ENCODE measurements at places on chromosomes 7 and 10.

- no peak for DNase-seq
Measured at GRCh38 chr10:92124020-92124419, 166.9 kb downstream of the CPEB3 start.

GRCh38 chr7:140165422-140165821 lies 11.4 kb downstream of the KDM7A start:
- DNase-seq = no peak

- DNase-seq = no peak
Measured at GRCh38 chr7:46029111-46029704, 108.1 kb upstream of the IGFBP3 start.

DNA sequence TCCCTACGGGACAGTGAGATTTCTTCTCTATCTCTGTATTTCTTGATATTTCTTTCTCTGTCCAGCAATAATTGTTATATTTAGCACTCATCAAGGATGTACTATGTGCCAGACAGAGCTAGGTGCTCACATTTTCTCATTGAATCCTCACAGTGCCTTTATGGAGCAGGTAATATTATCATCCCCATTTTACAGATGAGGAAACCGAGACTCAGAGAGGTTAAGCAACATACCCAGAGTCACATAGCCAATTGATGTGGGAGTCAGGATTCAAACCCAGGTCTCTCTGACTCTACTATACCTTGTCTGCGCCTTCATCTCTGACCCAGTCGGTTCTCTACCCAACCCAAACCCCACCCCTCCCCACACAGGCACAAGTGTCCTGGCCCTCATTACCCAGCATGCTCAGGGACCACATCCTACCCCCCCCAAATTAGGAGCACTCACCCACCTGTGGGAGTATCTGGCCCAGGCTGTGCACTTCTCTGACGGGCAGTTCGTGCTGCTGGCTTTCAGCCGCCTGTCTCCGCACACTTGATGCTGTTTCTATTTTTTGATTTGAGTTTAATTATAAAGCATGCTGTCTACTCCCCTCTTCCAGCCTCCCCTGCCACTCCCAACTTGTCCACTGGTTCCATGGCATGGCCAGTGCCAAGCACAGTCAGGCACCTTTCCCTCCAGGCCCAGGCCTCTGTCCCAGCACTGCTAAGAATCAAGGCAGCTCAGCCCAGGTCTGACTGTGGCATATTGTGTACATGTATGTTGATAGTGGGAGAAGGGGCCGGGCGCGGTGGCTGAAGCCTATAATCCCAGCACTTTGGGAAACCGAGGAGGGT lies 9.8 kb upstream of the SAMD8 start:
- no peak for DNase-seq

- no peak for DNase-seq
Measured at GRCh38 chr10:125130916-125131315, 29.4 kb downstream of the CTBP2 start.

DNA sequence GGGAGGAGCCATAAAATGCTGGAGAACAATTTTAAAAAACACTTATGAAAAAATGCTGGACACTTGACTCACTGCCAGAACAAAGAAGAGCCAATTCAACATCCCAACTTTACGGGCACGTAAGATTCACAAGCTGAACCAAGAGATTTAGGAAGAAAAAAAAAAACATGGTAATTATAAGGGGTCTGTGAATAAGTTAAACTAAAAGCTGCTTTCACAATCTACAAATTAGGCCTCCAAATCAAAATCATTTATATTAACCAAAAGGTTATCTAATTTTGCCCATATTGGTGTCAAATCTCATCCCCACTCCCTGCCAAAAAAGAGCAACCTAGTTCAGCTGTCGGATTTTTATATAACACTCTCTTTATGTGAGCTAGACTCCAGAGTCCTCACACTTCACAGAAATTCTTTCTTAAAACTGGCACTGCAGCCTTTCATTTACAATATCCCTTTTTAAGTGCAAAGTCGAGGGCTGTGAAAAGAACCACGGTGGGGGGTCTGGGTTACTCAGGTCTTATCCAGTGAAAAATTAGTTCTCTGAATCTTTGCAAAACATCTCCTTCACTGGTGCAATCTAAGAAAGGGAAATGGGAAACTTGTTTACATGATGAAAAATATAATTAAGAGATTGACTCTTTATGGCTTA lies 30.4 kb upstream of the DGKI start:
- no peak for DNase-seq

DNA sequence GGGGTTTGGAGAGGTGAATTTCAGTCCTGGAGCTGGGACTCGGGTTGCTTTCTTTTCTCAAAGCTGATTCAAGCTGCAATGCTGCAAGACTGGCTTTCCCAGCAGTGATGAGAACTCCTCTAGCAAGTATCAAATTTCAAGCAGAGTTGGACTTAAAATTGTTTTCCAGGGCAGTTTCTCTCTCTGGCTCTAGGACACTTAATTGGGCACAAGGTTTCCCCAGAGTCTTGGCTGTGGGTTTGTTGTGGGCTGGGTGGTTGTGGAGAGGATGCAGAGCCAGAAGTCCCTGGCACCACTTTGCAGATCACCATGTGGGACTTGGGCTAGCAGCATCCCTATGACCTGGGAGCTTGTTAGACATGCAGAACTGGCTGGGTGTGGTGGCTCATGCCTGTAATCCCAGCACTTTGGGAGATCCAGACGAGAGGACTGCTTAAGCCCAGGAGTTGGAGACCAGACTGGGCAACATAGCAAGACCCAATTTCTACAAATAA lies 16.8 kb downstream of the AKR1B15 start:
- DNase-seq = no peak

- DNase-seq = peak; percentile 4
Measured at GRCh38 chr7:122896509-122896908, 10.2 kb upstream of the CADPS2 start.

GRCh38 chr7:30479202-30480120 lies 877 bp upstream of the NOD1 start:
- DNase-seq = peak; percentile 10

GRCh38 chr7:15248514-15248913 lies 313.3 kb downstream of the AGMO start:
- no peak for DNase-seq

DNA sequence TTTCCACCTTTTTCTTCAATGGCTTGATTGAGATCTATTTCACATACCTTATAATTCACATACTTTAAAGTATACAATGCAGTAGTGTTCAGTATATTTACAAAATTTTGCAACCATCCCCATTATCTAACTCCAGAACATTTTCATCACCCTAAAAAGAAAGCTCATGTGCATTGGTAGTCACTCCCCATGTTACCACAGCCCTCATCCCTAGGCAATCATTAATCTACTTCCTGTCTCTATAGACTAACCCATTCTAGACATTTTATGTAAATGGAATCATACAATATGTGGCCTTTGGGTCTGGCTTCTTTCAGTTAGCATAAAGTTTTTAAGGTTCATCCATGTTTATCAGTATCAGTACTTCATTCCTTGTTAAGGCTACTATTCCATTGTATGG lies 214.2 kb downstream of the WDR11 start:
- DNase-seq = no peak

GRCh38 chr7:83487801-83488200 lies 161.1 kb downstream of the SEMA3E start:
- no peak for DNase-seq

GRCh38 chr10:100656454-100656853 lies 88.9 kb upstream of the PAX2 start:
- DNase-seq = peak; percentile 36

DNA sequence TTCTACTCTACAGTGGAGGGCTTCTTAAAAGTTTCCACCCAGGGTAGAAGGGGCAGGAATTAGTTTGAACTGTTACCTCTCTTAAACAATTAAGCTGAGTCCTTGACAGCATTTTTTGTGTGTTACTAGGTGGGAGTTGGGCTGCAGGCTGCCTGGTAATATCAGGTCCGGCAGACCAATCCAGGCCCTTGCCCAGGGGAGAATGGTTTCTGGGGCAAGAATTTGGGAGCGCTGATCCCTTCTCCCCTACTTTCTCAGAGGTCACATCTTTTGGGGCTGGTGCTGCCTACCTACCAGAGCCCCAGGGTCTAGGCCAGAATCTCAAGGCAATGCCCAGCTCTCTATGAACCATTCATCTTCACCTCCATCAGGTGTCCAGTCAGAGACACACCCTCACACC lies 1.6 kb downstream of the PPRC1 start:
- DNase-seq = no peak

DNA sequence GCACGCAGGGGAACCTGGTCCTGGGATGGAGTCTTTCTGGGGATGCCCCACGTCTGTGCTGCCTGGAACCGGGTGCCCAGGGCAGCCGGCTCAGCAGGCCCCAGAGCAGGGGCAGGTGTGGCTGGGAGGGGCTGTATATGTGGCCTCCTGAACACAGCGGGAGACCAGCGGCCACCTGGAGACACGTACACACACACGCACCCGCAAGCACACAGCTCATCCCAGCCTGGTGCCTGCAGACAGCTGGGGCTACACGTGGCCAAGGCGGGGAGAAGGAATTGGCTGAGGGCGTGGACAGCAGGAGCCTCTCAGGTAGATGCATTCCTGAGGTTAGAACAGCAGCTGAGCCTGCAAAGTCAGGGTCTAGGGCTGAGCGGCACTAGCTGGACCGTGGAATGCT lies 14.0 kb downstream of the ADAM8 start:
- DNase-seq = no peak

DNA sequence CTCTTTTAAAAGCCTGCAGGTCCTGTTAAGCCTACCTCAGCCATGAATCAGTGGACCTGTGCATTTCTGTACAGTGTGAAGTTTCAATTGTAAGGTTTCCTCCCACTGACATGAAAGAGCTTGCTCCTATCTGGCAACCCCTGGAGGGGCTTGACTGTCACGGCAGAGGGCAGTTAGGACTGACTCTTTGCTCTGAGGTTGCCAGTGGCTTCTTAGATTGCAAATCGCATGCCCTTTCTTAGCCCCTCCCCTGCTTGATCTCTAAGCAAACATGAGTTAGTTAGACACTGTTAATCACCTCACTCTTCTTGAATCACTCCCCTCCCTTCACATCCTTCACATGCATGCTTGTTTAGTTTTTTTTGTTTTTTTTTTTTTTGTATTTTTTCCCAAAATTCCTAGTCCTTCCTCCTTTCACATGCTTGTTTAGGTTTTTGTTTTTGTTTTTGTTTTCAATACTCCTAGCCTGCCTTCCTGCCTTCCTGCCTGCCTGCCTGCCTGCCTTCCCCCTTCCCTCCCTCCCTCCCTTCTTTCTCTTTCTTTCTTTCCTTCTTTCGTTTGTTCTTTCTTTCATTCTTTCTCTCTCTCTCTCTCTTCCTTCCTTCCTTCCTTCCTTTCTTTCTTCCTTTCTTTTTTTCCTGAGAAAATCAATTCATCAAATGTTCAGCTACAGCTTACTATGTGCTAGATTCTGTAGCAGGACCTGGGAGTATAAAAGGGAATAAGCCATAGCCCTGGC lies 6.0 kb upstream of the HIPK2 start:
- DNase-seq = peak; percentile 34
